ENCODE measurements at places on chromosomes 13 and 19.

GRCh38 chr13:25088562-25089221 lies 7.2 kb upstream of the PABPC3 start:
- DNase-seq = no peak

GRCh38 chr13:113106711-113107351 lies 1.2 kb downstream of the F7 start:
- no peak for DNase-seq

- no peak for DNase-seq
Observed at GRCh38 chr19:8965887-8966286, 44.3 kb downstream of the MUC16 start.

GRCh38 chr13:60226507-60226906 lies 62.8 kb upstream of the DIAPH3 start:
- no peak for DNase-seq

GRCh38 chr13:97911311-97912138 lies 42.0 kb upstream of the IPO5 start:
- no peak for DNase-seq

DNA sequence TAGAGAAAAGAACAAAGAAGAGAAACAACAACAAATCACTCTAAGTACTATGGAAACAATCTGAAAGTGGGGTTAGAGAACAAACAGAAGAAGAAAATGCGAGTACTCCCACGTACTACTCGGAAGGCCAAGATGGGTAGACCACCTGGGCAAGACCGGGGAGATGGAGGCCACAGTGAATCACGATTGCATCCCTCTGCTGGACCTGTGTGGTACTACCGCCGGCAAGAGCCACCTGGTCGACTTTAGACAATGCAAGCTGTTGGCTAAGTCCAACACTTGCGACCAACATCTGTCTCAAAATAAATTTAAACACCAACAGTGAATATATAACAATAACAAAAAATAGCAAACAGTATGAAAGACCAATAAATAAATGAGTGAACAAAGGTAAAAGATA lies 45.5 kb upstream of the ZNF91 start:
- no peak for DNase-seq

- no peak for DNase-seq
Observed at GRCh38 chr13:97267418-97268059, 45.4 kb downstream of the MBNL2 start.

- no peak for DNase-seq
Observed at GRCh38 chr13:27991881-27992280, 3.4 kb upstream of the URAD start.

GRCh38 chr13:39892721-39893685 lies 237.5 kb downstream of the COG6 start:
- no peak for DNase-seq

- DNase-seq = no peak
Observed at GRCh38 chr13:98970330-98970729, 7.5 kb downstream of the DOCK9 start.

DNA sequence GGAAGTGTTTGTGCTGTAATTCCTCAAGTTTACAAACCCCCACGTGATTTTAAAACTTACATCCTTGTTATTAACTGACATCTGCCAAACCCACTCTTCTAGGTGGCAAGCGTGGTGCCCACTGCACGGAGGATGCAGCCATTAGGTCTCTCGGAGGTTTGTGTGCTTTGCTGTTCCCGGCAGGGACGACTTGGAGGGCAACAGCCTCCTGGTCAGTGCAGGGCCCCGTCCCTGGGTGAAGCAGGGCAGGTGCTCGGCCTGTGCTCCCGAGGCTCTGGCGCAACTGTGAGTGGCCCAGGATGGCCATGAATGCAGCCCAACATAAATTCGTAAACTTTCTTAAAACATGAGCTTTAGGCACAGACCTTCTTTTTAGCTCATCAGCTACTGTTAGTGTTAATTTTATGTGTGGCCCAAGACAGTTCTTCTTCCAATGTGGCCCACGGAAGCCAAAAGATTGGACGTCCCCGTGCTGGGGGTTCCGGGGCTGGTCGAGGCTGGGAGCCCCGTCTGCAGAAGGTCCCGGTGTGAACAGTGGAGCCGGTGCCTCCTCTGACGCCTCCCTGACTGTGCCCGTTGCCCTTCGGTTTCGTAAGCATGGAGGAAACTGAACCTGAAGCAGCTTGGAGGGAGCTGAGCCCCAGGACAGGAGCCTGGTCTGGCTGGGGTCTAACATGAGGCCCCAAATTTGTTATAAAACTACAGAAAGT lies 11.9 kb downstream of the GAS6 start:
- DNase-seq = no peak

- DNase-seq = no peak
Observed at GRCh38 chr19:13020002-13020414, 24.7 kb downstream of the NFIX start.

DNA sequence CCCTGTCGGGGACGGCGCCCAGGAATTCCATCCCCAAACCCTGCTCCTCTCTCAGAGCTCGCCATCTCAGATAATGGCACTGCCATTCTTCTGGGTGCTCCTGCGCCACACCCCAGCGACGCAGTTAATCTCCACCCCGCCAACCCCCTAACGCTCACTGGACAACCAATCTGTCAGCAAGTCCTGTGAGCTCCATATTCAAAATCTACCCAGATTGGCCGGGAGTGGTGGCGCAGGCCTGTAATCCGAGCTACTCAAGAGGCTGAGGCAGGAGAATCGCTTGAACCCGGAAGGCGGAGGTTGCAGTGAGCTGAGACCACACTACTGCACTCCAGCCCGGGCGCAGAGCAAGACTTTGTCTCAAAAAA lies 18.6 kb downstream of the FCGBP start:
- no peak for DNase-seq

- no peak for DNase-seq
Observed at GRCh38 chr19:55389386-55390317, 3.9 kb downstream of the RPL28 start.

GRCh38 chr13:73480779-73481559 lies 422.2 kb downstream of the KLF5 start:
- DNase-seq = no peak

All from kidney epithelial cell (primary cell).